Chondrocyte (in vitro differentiated cells): ENCODE measurements at places on chromosomes 5 and 9. TPM values are rescaled to one million over a fixed set of nuclear protein-coding genes. Genes with fewer than 3 reads are reported as not detected.

RORB gene
- not detected in 3 replicates for total RNA-seq

CDC20B gene
- total RNA-seq = not detected in 3 replicates

OBP2B gene
- total RNA-seq = not detected in 3 replicates

PRR16 gene
- total RNA-seq = 10.7 to 38.1 TPM (median 10.7 TPM) in 3 replicates

DNA sequence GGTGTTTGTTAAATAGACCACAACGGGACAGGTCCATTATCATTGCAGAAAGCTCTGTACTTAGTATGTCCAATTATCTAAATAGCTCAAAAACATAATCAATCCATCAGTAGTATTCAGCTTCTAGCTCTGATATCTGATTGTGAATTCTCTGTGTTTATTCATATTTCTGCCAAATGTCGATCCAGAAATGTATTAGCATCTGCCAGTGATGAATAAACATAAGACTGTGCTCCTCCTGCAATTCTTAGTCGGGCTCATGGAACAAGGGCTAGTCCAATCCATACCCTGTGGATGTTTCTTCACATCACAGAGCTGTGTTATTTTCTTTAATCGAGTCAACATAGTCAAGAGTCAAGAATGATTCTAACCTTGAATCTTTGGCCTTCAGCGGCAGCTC is 1612.1 kb upstream of the WWC1 start:
- no peak for DNase-seq

- DNase-seq = no peak
These were observed 48.3 kb downstream of the TTC1 start for GRCh38 chr5:160057256-160057655.

DNA sequence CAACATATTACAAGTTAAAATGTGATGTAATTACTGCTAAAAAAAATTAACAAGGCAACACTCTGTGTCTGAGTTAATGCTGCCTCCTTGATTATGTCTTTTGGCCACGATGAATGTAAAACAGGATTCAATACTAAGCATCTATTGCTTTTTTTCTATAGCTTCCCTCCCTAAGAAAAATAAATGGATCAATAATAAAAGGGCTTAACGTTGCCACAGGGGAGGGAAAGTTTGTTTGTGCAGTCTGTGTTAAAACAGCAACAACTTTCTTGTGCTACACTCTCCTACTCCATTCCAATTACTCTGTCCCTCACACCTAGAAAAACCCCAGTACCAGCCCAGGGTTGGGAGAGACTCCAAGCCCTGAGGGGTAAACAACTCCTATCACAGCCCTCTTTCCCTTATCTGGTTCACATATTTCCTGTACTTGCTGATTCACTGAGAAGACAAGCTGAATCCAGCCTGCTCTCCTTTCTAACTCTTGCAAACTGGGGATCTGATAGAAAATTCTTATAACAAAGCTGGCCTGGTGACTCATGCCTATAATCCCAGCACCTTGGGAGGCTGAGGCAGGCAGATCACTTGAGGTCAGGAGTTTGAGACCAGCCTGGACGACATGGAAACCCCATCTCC is 44.8 kb downstream of the PTPN3 start:
- DNase-seq = no peak

- no peak for DNase-seq
These were observed 121.7 kb downstream of the GLIS3 start for GRCh38 chr9:4177970-4178758.

DNA sequence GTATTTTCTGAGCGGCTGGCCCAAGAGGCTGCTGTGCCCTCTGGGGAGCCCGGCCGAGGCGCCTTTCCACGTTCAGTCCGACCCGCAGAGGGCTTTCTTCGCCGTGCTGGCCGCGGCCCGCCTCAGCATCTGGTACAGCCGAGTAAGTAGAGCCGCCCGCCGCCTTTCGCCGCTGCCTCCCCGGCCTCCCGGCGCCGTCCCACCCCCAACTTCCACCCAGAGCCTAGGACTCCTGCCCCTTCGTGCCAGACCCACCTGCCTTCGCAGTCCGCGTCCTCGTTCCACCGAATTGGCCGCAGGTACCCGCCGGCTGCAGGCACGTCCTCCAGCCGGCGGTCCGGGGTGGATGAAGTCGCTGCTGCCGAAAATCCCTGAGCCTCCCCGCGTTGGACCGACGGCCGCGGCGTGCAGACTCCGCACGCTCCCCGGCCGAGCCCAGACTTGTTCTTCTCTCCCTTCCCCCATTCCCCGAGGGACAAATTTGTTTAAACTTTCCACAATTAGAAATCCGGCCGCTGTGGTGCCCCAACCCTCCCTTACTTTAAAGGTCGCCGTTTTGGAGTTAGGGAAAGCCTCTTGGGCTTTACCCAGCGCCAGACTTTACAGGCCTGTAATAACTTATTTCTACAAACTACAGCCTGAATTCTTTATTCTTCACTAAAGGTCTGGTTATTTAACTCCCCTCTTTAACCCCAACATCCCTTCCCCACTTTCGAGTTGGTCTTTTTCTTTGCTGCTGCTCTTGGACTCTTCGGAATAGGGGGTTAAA is 589 bp downstream of the RIC1 start:
- peak; percentile 93 for DNase-seq

DNA sequence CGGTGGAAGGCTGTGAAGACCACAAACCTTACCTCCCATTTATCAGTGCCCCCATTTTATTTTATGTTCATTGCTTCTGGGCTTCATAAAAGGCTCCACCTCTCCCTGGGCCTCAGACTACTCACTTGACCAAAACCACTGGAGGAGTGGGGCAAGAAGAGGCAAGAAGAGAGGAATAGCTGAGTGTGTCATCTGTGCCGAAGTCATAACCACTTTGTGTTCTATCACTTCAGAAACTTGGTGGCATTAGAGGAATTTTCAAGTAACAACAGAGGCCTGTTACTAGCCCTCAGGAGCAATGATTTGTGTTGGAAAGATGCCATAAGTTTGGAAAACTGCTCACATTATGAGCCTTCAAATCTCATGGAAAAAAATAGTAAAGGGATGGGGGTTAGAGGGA is 88.7 kb upstream of the PIK3R1 start:
- DNase-seq = no peak

DNA sequence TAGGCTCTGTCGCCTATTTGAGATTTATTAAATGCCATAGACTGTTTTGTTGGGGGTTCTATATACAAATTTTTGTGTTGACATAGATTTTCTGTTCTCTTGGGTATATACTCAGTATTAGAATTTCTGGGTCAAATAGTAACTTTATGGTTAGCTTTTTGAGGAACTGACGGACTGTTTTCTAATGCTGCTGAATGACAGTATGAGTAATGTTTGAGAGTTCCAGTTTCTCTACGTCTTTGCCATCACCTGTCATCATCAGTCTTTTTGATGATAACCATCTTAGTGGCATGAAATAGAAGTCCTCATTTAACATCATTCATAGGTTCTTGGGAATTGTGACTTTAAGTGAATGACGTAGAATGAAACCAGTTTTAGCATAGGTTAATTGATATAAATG is 60.1 kb downstream of the CCDC171 start:
- no peak for DNase-seq
